ENCODE measurements at places on chromosomes 11 and 22.

- DNase-seq, result peak; percentile 16
These were observed 613.5 kb downstream of the SOX6 start for GRCh38 chr11:15742626-15743519.

DNA sequence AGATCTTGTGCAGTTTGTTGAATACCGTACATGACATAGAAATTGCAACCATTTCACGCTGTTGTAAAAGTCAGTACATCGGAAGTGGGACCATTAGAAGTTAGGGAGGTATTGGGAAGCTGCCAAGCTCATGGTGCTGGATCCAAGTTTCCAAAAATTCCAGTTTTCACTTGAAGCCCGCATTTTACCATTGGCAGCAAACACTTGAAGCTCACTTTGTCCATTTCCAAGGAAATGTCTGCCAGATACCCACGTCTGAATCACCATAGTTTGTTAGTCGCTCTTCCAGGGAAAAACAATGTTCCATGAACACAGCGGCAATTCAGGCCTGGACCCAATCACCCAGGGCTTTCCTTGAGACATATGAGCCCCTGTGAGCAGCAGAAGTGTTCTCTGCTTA, 22.6 kb upstream of the PARVB start:
- DNase-seq, result no peak

GRCh38 chr11:120066738-120067437, 71.0 kb downstream of the TRIM29 start:
- DNase-seq, result no peak

DNA sequence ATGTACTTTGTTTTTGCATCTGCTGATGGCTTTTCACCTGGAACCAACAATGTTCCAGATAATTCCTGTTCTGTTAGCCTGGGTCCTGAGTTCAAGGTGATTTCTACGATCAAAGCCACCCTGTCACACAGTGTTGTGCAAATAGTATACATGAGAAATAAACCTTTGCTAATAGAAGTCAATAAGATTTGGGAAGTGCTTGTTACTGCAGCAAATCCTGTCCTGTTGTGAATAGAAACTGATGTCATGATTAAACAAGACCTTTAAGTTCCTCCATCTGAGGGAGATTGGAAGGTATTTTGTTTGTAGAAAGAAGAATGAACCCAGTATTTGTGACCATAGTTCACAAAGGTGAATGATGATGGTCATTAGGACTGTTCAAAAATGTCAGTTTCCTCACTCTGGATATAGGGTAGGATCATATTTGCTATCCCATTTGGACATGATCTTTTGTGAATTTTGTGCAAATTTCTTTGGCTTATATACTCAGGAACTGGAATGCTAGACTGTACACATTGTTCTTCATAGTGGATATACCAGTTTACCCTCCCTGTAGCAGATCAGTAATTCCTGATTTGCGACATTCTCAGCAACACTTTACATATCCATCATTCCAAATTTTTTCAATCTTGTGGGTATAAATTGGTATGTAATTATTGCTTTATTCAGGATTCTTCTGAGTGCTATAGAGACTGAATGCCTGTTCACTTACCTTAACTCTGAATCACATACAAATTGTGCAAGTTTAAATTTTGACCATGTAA, 428.5 kb downstream of the METTL15 start:
- DNase-seq, result no peak

GRCh38 chr11:832529-833113, at the start of gene CD151:
Gene CD151, plus strand, starts transcription at chr11:832952. Its CDS starts 3,118 bp downstream, at chr11:836070.
- peak; percentile 85 for DNase-seq

DNA sequence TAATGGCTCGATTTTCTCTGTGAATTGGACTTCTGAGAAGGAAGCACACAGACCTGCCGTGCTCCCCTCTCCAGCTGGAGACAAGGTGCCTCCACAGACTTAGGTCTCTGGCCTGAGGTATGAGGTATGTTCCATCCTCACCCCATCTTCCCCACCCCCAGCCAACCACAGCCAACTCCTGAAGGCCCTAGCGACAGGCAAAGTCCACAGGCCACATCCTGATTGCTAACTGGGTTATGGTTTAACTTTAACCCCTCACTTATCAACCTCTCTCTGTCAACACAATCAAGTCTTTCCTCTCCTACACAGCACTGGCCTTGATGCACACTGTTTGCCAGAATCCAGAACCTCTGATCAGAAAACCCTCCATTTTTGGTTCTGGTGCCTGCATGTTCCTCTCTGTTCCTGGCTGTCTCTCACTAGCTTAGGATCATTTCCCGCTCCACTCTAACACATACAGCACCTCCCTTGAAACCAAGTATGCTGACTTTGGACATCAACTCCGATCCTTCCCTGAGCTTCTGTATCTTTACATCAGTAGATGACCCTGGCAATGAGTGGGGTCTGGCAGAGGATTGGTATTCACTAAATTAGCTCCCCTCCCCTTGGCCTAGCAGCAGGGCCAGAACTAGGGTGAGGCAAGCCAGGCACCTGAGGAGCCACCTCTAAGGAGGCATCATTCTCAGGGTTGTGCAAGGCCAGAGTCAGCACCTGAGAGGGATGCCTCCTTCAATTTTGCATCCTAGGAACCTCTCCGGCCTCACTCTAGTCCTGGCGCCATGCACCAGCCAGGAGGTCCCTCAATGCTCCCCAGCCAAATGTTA, 22.0 kb downstream of the JAML start:
- DNase-seq, result no peak

- no peak for DNase-seq
These were observed 20.7 kb upstream of the PHLDA2 start for GRCh38 chr11:2949920-2950319.

DNA sequence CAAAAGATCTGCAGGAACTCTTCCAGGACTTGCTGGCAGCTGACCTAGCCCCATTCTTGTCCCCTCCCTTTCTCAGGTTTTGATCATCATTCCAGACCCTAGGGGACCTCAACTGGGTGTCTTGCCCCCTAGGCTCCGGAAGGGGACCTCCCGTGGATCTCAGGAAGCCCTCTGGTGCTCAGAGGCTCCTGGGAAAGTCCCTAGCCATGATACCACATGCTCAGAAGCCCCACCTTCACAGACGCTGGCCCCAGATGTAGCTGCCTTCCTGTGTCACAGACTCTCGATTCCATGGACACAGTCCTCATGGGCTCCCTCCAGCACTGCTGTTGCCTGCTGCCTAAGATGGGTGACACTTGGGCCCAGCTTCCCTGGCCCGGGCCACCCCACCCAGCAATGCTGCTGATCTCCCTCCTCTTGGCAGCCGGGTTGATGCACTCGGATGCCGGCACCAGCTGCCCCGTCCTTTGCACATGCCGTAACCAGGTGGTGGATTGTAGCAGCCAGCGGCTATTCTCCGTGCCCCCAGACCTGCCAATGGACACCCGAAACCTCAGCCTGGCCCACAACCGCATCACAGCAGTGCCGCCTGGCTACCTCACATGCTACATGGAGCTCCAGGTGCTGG, at the start of gene LRRC55:
LRRC55 (plus strand) TSS at position 276 of the 628 bp plus-strand sequence; CDS start at position 346, 70 bp downstream.
- no peak for DNase-seq

DNA sequence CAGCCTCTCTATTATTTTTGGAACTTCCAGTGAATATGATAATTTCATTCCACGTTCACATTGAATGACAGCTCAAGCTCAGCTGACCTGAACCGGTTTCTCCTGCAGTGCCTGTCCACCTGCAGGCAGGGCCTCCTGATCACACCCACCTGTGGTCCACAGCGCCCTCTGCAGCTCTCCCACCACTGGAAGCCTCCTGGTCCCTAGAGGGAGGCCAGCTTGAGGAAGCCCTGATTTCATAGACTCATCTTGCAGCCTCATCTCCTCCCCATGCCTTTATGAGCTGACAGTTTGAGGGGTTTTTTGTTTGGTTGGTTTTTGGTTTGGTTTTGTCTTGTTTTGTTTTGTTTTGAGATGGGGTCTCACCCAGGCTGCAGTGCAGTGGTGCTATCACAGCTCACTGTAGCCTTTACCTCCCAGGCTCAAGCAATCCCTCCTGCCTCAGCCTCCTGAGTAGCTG, 29.9 kb upstream of the MALAT1 start:
- peak; percentile 93 for DNase-seq

- DNase-seq, result no peak
These were observed 28.9 kb upstream of the SHISAL1 start for GRCh38 chr22:44341431-44342346.

DNA sequence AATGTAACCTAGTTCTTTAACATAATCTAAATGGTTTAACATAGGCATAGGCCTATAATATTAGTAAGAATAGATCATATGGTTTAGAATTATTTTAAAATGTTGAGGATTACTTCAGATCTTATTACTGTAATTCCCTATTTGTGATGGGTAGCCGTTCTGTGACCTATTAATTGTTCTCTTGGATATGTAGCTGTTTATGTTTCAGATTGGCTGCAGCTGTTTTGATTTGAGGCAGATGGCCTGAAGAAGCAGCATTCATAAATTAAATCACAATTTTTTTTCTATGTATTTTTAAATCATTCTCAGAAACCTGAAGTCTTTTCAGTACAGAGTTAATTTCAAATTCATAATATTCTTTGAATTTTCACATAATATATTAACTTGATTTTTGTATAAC, 104.5 kb downstream of the PDE3B start:
- no peak for DNase-seq

DNA sequence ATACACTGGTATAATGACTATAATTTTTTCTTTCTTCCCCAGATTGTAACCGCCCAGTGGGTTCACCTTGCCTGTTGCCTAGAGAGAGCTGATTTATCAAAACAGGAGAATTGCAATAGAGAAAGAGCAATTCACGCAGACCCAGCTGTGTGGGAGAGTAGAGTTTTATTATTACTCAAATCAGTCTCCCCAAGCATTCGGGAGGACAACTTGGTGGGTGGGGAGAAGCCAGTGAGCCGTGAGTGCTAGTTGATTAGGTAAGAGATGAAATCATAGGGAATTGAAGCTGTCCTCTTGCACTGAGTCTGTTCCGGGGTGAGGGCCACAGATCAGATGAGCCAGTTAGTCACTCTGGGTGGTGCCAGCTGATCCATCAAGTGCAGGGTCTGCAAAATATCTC, 73.2 kb downstream of the SLC35F2 start:
- peak; percentile 43 for DNase-seq

- no peak for DNase-seq
These were observed 10.3 kb downstream of the PARVG start for GRCh38 chr22:44191036-44191454.

Measured in NCI-H69 (cell line).